ENCODE measurements at places on chromosomes 7 and 10.

DNA sequence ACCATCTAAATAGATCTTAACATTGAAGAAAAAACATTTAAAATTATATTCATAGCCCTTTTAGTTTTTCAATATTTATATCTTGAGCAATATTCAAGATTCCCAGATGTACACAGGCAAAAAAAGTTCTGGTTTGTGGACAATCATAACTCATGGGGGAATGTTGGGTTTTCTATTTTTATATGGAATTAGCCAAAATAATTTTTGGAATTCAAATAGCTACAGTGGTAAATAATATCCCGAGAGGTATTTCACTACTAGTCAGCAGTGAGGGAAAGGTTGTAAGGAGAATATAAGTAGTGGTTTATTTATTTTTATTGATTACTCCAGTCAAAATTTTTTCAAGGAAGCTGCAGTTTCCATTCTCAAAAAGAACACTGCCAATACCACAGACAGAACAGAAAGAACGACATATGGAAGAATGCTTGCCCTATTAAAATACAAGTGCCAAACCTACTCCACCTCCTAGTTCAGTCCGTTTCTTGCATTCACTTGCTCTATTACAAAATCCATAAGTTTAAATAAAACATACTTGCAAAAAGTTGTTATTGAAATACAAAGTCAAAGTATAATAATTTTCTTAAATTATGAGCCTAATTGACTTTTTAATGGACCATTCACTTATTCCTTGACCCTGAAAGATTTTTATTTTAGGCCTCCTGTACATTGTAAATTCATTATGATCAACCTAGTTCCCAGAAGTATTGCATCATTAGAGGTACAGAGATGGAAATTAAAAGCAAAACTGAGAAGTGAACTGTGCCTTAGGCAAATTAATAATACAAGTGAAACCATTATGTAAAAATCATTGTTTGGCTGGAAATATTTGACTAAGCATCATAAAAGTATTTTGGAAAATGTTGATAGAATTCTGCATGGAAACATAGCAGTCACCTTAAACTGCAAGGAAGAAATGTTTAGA is 533.2 kb downstream of the PARD3 start:
- no peak for DNase-seq

DNA sequence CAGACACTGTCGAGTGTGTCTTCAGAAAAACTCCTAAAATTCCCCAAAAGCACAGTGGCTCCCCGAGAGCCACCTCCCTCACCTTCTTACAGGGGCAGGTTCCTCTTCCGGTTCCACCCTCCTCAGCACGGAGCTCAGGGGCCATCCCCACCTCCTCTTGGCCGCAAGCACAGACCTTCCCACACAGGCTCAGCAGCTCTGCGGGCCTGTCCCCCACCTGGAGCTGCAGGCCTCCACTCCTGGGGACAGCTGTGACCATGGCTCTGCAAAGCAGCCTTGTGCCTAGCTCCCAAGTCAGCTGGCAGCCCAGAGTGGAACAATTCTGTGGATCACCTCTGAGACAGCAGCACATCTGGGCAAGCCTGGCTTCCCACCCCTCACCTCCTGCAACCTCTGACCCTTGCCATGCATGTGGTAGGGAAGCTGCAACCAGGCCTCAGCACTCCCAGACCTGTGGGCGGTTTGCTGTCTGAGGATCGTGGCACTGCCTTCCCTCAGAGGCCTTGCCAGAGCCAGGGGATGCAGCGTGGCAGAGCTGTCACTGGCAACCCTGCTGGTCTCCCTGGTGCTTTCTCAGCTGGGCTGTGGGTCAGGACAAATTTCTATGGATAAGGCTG is 79.7 kb downstream of the ALOX5 start:
- no peak for DNase-seq

DNA sequence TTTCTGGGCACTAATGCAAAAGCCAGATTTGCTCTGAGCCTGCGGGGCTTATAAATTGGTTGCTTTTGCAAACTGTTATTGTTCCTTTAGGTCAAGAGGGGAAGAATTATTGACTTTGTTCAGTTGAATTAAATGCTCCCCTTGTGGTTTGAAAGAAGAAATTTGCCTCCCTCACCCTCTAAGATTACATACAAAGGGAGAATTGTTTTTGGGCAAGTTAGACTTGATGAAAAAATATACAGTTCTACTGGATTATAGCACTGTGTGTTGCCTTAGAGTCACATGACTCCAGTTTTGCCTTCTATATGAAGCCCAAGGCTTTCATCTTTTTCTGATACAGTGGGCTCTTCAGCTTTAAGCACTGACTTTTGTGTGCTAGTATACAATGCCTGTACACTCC is 1265.8 kb upstream of the LRRTM3 start:
- no peak for DNase-seq

DNA sequence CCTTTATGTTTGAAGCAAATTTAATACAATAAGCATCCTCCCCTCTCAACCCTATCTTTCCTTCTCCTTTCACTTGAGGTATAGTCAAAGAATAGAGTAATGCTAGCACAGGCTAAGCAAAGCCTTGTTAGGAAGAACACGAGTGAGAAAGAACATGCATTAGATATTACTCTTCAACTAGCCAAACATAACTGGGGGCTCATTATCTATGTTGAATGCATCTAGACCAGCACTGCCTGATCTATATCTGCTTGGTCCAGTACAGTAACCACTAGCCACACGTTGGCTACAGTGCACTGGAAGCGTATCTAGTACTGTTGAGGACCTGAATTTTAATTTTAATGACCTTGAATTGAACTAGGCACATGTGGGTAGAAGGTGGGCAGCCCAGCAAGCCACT is 21.0 kb downstream of the SFMBT2 start:
- DNase-seq, result no peak

DNA sequence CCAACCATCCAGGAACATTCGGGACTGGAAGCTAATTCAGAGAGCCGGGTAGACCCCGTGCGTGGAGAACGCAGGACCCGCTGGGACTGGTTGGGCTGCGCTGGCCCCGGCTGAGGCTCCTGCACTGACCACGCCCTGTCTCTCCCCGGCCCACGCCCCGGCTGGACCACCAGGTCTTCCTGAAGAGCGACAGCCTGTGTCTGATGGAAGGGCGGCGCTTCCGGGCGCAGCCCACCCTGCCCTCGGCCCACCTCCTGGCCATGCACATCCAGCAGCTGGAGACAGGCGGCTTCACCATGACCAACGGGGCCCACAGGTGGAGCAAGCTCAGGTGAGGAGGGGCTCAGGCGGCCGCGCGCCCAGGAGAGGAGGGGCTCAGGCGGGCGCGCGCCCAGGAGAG is 10.2 kb upstream of the UTF1 start:
- no peak for DNase-seq

DNA sequence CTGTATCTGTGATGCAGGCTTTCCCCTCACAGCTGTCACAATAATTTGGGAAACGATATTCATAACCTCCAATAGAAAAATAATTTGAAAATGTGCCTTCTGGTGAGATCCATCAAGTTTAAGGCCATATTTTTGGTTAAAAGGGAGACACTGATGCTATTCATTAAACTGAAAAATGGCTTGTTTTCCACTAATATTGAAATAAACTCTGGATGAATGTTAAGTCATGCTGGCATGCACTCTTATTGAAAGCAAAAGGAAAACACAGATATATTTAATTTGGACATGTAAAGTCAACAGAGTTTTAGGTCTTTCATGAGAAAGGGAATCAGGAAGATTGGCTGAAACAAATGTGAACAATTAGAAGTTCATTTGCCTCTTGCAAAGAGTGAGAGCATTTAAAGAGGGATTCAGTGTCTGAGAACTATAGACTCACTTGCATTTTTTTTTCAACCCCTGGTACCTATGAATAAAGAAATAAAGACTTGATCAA is 879.2 kb downstream of the LRMDA start:
- no peak for DNase-seq

Data from activated T-cell treated with anti-CD3 and anti-CD28 coated beads for 24 hours (primary cell).